ENCODE measurements at places on chromosomes 2 and 18.

DNA sequence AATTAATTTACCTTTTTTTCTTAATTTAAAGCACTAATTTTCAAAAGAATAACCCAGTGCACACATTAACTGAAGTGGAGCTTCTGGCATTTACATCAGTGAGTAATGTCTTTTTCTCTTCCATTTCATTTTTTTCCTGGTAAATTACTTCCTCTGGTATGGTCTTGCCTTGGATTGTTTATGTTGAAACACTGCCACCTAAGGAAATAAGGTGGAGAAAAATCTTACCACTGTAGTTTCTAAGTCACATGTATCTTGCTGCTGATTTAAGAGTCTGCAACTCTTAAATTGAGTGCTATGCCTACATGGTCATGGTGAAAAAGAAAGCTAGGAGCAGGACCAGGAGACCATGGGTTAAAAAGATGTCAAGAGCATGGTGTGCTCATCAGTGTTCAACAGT, 51.0 kb downstream of the TTC27 start:
- no peak for DNase-seq

- DNase-seq = no peak
Observed at GRCh38 chr2:241559323-241560161, 997 bp downstream of the BOK start.

- no peak for DNase-seq
Observed at GRCh38 chr2:66430505-66431273, 4.2 kb upstream of the MEIS1 start.

GRCh38 chr2:179412112-179412511, 147.5 kb upstream of the SESTD1 start:
- DNase-seq = no peak

- no peak for DNase-seq
Observed at GRCh38 chr18:13112982-13113381, 105.6 kb upstream of the LDLRAD4 start.

GRCh38 chr2:160715428-160715827, 221.8 kb upstream of the RBMS1 start:
- no peak for DNase-seq

DNA sequence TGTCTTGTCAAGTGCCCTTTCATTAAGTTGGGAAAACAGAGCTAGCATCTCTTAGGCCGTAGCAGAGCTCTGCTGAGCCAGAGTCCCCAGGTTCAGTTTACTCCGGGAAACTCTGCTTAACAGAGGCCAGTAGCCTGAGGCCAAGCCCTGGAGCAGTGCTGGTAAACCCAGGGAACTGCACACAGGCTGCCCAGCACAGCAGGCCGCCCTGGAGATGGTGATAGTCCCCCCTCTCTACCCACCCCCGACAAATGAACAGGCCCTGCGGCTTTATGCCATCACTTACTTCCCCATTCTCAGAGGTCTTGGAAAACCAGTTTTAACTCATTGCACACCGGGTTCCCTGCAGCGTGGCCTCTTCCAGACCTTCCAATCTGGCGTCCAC, 3.5 kb downstream of the CNNM4 start:
- DNase-seq = no peak

Measured in stimulated activated CD4-positive, alpha-beta T cell treated with anti-CD3 and anti-CD28 coated beads, Interleukin-4, amount 100 ng/mL, for 1 hour (primary cell).